NCI-H1694 (cell line): ENCODE measurements at places on chromosomes 11 and 22.
A peak's percentile ranks its signal among the peaks of the same experiment; 100 is the strongest.

DNA sequence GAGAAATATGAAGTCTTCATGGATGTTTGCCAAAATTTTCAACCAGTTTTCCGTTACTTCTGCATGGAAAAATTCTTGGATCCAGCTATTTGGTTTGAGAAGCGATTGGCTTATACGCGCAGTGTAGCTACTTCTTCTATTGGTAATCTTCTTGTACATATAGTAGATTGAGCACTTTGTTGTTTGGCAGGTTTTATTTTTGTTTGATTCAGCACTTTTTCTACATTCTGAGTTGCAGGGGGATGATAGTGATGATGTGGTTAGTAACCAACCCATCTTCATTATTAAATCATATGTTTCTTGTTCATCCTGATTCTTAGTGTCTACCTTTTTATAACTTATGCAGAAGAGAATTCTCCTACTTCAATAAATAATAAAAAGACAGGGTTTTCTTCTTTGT is 121.6 kb downstream of the C11orf65 start:
- no peak for DNase-seq

DNA sequence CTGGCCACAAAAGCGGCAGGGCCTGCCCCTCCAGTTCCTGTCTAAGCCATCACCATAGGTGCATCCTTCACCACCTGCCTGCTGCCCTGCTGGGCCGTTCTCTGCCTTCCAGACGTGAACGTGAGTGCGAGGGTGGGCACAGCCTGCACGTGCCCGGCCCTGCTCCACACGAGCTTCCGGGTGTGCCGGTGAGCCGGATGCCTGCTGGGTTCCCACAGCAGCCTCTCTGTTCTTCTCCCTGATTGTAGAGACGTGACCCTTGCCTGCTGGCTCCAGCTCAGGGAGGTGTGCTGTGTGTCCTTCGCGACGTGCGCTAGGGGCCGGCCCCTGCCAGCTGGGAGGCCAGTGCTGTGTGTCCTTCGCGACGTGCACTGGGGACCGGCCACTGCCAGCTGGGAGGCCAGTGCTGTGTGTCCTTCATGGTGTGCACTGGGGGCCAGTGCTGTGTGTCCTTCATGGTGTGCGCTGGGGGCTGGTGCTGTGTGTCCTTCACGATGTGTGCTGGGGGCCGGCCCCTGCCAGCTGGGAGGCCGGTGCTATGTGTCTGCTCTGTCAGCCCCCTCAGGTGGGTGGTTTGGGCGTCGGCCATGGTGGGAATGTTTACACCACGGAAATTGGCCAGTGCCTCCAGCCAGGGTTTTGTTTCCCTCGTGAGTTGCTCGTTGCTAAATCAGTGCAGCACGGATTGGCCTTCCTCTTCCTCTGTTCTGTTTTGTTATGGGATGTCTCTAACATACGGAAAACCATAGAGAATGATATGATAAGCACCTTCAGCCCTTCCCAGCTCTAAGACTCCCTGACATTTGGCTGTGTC is 35.4 kb upstream of the BRSK2 start:
- no peak for DNase-seq

DNA sequence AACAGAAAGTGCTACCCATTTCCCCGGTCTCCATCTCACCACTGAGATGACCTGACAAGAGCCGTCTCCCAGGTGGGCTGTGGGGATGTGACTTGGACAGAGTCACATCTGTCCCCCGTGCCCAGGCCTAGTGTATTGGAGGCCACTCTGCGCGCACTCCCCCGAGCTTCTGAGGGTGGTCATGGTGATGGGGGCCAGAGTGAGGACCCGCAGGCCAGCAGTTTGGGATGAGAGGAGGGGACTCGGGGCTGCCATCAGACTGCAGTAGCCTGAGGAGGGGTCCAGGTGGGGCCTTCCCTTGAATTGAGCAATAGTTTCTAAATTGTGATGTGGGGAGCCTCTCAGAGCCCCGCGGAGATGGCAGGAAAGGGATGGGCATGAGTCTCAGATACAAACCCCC is 852.6 kb downstream of the TBC1D22A start:
- no peak for DNase-seq

DNA sequence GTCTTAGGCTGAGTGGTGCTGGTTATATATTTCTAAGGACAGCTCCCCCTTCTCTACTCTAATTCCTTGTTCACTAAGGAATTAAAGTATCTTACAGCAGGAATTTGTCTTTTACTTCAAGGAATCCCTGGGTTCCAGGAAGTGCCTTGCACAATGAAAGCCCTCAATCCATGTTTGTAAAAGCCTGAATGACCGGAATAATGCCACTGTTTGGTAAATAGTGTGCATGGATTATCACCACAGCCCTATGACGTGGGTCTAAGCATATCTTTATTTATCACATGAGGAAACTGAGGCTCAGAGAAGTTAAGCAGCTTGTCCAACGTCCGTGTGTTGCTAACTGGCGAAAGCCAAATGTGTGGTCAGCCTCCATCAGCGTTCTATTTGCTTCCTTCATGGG is 135.7 kb upstream of the NAV2 start:
- no peak for DNase-seq

GRCh38 chr22:35465109-35465701 is 65.3 kb downstream of the MCM5 start:
- DNase-seq, result no peak

- DNase-seq, result peak; percentile 10
Measured at GRCh38 chr11:27497284-27497866, 9.2 kb downstream of the LIN7C start.

GRCh38 chr11:31820438-31820818 is 9.3 kb upstream of the PAX6 start:
- no peak for DNase-seq

DNA sequence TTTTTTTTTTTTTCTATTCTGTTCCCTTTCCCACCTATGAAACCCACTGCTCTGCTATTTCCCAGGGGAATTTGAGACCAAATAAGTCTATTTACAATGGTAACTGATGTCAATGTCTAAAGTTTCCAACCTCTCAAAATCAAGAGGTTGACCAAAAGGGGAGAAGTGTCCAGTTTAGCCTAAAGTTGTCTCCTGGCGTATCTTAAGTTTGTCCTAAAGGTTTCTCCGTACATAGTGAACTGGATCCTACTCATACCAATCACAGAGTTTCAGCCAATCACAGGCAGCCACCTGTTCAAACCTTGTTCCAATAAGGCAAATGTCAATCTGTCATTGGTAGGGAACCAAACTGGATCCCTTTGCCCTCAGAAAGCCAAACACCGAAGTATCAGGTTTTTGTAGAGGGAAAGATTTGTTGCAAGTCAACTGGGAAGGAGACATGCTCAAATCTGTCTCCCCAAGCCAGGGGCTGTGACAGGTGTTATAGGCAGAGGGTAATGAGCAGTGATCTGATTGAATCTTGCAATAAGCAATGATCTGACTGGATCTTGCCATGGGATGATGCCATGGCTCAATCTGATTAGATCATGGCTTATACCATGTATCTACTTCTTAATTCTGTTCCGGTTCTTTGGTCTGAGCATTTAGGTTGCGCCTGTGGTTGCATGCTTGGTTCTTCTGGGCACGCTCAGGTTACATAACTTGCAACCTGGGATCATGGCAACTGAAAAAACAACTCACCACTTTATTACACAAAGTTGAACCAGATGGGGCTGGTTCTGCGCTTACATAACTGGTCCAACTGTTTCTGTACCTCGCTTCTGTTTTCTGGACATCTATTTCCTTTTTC is 1.1 kb upstream of the VPS37C start:
- DNase-seq, result no peak

- no peak for DNase-seq
Measured at GRCh38 chr11:28739489-28740280, 631.5 kb downstream of the METTL15 start.

DNA sequence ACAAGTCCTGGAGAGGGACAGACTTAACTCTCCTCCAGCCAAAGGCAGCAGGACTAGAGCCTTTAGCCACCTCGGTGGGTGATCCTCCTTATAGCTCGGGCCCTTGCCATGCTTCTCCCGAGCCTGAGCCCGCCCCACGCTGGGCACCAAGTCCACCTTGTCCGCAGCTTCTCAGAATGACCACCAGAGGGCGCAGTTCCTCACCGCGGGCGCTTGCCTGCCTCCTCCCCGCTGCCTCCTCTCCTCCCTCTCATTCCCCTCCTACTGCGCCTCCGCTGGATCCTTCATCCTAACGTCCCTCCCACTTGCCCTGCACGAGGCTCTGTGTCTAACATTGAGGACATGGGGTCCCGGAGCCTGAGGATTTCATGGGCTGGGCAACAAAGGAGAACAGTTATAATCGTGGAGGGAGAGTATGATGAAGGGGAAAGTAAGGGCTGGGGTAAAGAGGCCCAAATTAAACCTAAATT is 11.3 kb upstream of the MOGAT2 start:
- DNase-seq, result peak; percentile 23

DNA sequence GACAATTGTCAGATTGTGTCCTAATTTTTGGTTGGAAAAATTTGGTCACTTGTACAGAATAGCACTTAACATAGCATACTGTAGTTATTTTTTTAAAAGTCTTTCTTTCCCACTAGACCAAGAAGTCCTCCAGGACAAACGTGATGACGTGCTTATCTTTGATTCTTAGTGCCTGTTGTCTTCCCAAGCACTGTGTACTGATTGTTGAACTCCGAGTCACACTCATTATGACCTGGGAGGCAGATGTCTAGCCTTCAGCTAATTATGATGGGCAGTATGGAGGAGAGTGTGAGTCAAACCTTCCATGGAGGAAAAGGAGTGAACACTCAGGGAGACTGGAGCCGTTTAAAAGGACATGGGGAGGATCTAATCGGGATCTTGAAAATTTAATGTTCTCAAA is 119.8 kb downstream of the SPON1 start:
- DNase-seq, result no peak
